ENCODE measurements at places on chromosomes 5 and 9.

DNA sequence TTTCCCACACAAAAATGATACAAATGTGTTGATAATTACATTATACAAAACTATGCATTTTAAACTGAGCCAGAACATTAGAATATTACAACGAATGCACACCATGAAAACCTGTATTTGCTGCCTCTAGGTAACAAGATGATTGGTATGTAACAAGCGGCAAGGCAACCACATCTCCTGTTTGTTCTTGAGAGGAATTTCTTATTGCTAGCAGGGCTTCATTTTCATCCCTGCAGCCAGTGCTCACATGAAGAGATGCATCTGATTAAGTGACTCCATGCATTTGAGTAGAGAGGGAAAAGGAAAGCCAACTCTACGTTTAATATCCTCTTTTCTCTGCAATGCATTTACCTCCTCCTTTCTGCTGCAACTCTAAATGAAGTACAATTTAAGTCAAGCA lies 36.6 kb downstream of the FRMD3 start:
- DNase-seq, result no peak

- DNase-seq, result no peak
Measured at GRCh38 chr5:56833325-56833724, 18.0 kb downstream of the MAP3K1 start.

GRCh38 chr5:102931085-102931725 lies 176.1 kb downstream of the PAM start:
- no peak for DNase-seq

DNA sequence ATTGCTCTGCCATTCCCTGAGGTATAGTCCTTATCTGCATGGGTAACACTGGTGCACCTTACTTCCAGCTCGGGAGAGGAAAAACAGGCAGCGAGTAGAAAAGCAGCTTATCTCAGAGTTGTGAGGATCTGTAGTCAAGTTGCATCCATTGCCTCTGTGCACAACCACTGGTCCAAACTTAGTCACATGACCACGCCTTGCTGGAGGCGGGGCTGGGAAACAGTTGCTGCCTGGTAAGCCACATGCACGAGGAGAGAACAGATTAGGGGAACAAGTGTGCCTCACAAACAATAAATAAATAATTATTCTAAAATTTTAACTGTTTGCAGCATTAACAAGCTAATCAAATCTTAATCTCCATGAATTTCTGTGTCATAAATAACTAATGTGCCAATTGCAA lies 18.6 kb downstream of the ZNF622 start:
- DNase-seq, result no peak

DNA sequence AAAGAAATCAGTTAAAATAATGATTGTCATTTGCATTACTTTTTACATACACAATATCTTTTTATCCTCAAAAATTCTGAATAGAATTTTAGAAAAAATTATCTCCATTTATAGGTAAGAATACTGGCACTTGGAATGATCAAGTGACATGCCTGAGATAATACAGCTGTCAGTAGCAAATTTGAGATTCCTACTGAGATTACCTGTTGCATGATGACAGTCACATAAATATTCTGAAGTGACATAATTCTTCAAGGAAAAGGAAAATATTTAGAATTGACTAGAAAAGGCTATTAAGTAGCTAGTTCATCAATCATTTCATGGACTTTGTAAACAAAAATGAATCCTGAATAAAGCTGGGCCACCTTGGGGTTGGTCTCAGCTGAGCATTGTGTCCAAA lies 15.2 kb upstream of the ENC1 start:
- DNase-seq, result no peak

GRCh38 chr5:31972558-31972957 lies 201.6 kb downstream of the GOLPH3 start:
- no peak for DNase-seq

DNA sequence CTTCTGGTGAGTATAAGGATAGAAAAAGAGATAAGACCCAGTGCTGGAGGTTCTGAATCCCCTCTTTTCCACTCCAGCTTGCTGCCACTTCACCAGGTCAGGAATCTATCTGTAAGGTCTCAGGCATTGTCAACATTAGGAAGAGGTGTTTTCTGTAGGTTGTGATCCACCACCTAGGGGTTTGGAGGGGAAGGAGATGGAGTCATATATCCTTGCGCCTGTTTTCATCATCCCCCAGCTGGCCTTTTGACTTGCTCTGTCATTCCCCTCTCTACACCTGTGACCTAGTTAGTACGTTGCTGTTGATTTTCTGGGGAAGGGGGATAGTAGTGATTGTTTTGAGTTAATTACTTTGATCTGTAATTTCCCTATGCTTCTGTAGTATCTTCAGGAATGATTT lies 20.5 kb downstream of the SPINK5 start:
- no peak for DNase-seq

GRCh38 chr9:11973011-11973410 lies 720.2 kb upstream of the TYRP1 start:
- no peak for DNase-seq

DNA sequence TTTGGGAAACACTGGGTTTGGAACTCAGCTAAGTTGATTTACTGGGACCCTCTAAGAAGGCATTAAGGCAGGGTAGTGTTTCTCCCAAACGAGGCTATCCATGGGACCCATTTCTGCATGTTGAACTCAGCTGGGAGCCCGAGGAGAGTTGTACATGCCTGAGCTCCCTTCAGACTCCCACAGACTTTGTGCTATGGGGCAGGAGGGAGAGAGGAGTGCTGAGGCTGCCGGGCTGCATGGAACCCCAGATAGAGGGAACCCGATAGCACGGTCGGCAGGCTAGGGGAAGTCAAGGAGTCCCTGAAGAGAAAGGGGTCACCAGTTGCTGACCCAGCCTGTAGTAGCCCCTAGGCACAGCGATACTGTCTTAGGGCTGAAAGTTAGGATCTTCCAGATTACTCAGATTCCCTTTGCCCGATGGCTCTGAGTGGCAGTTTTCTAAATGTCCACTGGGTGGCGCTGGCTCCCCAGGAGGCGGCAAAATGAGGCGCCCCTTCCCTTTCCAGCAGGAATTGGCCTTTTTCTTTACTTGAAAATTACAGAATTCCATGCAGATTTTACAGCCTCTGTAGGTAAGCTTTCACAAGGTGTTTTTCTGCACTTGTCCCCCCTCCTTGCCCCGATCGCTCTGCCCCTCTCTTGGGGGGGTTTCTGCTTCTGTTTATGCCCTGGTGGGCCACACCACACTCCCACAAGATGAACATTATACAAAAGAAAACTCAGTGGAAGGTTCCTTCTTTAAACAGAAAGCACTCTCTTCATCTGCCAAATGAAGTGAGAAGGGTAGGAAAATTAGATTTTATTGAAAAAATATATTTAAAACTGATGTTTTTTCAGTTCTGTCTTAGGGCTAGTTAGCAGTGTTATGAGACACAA lies 17.8 kb downstream of the NANS start:
- peak; percentile 50 for DNase-seq

DNA sequence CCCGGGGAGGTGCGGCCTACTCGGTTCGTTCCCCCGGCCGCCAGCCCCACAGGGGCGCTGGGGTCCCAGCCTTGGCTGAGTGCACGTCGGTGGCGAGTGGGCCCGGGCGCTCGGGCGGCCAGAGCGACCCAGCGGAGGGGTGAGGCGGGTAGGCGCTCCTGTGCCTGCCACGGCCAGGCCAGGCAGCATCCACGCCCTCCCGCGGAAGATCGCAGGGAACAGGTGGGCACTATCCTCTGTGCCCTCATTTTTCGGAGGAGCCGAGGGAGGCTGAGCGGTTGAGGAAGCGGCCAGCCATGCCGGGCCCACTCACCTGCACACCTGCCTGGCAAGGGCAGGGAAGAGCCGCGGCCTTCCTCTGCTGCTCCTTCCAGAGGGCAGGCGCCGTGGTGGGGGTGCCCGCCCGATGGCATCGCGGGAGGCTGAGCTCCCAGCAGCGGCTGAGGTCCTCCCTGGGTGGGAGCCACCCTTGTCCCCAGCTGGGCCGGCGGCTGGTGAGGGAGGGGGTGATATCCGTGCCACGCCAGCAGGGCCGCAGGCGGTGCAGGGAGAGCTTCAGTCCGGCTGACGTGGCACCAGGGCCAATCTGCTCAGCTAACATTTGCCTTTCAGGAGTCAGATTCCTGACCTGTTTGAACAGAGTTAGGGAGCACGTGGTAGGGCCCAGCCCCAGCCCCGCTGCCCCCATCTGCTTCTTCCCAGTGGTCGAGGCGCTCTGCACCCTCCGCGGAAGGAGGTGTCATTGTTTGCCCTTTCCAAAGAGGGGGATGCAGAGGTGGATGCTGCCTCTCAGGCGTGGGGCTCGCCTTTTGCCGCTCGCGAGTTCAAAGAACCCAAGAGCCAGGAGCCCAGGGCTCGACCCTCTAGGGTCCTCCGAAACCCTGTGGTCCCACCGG lies 1.6 kb upstream of the SEC16A start:
- DNase-seq, result no peak

All from CD4-positive, alpha-beta T cell treated with Interleukin-15 for 1 hour (primary cell).